NCI-H460 (cell line): ENCODE measurements at places on chromosomes 1 and 21.
A peak's percentile ranks its signal among the peaks of the same experiment; 100 is the strongest.

DNA sequence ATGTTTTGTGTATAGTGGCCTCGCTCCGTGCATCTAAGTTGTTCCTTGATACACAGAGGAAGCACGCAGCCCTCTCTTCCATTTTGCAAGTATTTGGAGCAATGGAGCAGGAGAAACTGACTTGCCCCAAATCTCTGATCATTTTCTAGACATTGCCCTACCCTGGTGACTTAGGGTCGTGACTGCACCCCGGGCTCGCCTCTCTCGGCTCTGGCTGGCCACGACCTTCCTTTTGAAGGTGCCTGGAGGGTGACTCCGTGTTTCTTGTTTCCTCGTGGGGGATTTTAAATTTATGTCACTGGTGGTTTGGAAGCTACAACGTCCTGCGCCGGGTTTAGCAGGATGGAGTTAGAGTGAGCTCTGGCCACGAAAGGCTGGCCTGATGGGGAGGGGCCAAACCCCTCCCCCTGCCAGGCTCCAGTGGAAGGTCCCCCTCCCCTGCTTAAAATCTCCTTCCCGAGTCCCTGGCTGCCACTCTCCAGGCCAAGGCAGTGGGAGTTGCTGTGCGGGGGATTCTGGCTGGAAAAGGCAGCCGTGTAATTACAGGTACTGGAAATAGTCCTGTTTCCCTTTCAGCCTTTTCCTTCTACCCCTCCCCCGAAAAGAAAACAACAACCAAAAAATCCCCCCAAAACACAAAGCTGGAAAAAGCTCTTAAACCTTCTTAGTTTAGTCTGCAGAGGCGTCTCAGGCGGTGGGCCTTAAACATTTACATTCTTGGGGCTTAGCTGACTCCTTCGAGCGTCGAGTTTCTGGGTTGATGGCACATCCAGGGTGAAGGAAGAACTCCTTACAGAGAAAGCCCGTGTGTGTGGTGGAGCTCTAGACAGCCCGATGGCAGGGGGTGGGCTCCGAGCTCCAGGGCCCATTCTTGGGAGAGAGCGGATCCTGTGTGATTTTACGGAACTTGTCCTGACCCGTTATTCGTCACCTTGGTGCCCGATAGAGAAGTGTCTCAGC is 28.1 kb downstream of the SPSB1 start:
- DNase-seq, result no peak

DNA sequence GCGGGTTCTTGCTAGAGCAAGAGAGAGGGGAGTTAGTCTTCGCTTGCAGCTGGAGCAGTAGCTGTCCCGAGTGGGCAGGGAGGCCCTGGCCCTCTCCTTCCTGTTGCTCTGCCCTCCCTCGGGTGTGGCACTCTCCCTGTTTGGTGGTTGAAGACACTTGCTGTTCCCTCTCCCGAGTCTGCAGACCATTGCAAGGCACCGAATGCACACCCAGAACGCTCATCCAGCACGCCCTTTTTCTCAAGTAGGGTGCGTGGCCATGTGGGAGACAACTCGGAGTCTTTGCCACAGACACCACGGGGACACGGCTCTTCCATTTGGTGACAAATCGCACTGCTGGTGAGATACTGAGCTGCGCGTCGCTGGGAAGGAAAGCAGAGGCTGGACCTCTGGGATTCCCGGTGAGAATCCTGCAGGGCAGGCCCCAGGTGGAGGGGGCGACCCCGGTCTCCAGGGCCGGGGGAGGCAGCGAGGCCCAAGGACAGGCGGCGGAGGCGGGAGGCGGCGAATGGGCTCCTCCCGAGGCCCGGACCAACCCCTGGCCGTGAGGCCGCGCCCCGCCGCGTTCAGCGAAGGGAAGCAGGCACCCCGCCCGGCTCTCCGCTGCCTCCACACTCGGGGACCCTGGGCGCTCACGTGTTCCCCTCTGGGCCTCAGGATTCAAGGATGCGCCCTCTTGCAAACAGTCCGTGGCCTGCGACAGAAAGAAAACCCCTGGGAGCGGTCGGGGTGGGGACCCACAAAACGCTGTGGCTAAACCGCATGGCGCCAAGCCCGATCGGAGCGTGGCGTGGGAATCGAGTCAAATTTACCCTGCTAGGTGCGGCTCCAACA is 10.4 kb upstream of the TMEM200B start:
- no peak for DNase-seq

- no peak for DNase-seq
Measured at GRCh38 chr1:201584471-201585092, 45.7 kb downstream of the NAV1 start.

GRCh38 chr21:33552093-33552998 is 9.5 kb downstream of the SON start:
- DNase-seq, result no peak

GRCh38 chr1:96329121-96329520 is 392.5 kb upstream of the PTBP2 start:
- no peak for DNase-seq

GRCh38 chr21:45973475-45974072 is 8.0 kb upstream of the COL6A1 start:
- DNase-seq, result peak; percentile 38
